ENCODE measurements at places on chromosomes 1 and 21.

- DNase-seq, result peak; percentile 54
Measured at GRCh38 chr1:180252638-180253536, 22.8 kb downstream of the LHX4 start.

- DNase-seq, result no peak
Measured at GRCh38 chr21:35563885-35564451, 496.4 kb downstream of the SETD4 start.

- DNase-seq, result peak; percentile 76
Measured at GRCh38 chr1:206703661-206704060, 19.0 kb downstream of the MAPKAPK2 start.

- no peak for DNase-seq
Measured at GRCh38 chr1:219374046-219374566, 200.4 kb downstream of the LYPLAL1 start.

Measured in CD4-positive, alpha-beta T cell treated with Interleukin-6 at 100 ng/mL for 8 hours (primary cell).